Heart left ventricle (tissue), 16 donors: ENCODE measurements at places on chromosomes 2 and 18. TPM values are rescaled to one million over a fixed set of nuclear protein-coding genes. Genes with fewer than 3 reads are reported as not detected.

LDAH gene
- 6.7 TPM for polyA plus RNA-seq

GRCh38 chr2:132366421-132367180 lies 50.0 kb upstream of the GPR39 start:
- DNase-seq: no peak

DNA sequence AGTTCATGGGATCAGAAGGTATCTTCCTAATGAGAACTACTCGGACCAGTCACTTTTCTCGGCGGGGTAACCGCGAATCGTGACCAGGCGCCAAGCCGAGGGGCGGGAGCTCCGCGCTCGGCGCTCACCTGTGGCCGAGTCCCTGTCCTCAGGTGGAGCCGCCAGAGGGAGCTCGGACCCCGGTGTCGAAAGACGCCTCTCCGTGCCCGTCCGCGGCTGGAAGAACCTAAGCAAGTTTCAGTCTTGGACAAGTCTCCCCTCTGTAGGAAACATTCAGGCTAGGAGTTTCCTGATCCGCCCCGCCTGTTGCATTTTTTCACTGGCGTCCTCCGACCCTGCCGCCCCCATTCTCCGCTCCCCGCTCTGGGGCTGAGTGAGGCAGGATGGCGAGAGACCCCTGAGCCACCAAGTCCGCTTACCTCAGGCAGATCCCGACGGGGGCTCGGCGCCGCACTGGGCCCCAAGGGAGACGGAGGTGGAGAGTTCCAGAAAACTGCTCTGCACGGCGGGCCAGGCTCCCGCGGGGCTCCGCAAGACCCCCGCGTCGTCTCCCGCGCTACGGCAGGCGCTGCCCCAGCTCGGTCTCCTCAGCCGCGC lies 480 bp downstream of the DSEL start:
- peak; percentile 83 for DNase-seq

SP140L gene
- 8.8 TPM for polyA plus RNA-seq

IRS1 gene
- 6.5 TPM for polyA plus RNA-seq

GRCh38 chr18:5334456-5335075 lies 39.0 kb upstream of the ZBTB14 start:
- no peak for DNase-seq

- DNase-seq: no peak
Observed at GRCh38 chr2:211690736-211691135, 847.9 kb downstream of the ERBB4 start.

GRCh38 chr2:29363111-29363510 lies 247.9 kb downstream of the CLIP4 start:
- DNase-seq: no peak

DNA sequence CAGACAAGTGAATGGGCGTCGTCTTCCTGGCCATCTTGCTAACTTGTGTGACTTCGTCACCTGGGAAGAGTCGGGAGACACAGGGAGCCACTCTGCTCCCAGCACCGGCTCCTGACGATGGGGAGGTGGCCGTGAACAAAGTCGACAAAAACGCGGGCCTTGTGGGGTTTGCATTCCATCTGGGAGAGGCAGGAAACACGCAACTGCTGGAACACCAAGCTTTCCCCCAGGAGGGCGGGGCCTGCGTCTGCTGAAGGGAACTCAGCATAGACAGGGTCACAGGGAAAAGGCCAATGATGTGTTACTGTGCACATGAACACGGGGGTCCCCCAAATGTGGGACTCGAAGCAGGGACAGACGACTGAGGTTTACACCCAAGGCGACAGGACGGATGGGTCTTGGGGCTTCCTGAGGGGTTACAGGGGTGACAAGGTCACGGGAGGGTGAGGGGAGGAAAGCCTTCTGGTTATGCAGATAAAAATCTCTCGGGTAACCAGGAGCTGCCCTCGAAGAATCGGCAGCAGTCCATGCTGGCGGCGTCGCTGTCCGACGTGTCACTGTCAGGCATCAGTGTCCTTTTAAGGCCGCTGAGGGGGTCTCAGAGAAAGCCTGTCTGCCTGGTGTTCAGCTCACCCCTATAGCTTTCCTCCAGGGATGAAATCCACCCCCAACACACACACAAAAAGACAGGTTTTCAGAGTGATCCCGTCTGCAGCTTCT lies 28.2 kb upstream of the PRLH start:
- no peak for DNase-seq

DNA sequence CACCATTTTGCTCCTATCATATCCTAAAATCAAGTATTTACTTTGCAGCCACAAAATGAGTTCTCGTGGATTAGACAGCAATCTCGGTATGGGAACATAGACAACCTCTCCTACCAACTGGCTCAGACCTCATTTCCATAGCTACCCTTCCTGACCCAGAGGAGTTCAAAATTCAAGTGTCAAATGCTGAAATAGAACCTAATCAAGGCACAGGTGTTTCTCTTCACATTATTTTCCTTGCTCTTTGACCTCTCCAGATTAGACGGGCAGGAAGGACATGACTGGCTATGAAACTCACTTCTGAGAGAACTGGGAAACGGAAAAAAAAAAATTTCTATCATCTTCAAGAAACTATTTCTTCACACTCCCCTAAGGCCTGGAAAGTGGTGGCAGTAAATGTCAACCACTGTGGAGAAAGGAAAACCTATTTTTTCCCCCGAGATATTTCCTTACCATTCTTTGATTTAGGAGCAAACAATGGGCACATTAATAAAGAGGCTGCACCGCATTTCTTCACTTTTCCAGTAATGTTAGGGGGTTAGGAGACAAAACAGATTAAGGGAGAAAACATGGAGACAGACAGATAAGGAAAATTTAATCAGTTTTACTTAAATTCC lies 63.6 kb upstream of the DTNB start:
- DNase-seq: no peak

DNA sequence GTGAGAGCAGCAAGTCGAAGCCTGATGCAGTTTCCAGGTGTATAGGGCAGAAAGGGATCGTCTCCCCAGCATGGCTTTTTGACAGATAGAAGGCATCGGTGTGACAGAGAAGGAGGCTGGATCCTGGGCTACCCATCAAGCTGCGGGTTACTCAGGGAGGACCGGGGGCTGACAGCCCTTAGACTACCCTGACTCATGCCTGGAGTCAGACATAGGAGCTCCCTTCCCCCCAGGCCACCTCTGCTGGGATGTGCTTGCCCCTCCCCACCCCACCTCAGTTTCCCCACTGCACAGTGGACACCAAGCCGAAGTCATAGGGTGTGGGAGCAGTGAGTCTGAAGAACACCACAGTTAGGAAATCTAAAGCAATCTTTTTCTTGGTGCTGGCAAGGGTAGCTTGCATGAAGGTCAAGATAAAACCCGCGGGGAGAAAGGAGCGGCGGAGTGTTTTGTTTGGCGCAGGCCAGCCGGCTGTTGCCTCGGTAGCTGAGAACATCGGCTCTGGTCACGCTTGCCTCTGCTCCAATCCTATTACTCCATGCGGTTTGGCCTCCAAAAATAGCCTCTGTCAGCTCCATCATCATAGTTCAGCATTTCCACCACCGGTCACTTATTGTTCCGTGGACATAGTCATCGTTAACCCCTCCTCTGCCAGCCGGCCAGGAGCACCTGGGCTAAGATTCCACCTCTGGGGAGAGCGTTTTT lies 169.2 kb upstream of the GLI2 start:
- peak; percentile 83 for DNase-seq

- DNase-seq: no peak
Observed at GRCh38 chr2:120955427-120955826, 219.8 kb downstream of the GLI2 start.

DNA sequence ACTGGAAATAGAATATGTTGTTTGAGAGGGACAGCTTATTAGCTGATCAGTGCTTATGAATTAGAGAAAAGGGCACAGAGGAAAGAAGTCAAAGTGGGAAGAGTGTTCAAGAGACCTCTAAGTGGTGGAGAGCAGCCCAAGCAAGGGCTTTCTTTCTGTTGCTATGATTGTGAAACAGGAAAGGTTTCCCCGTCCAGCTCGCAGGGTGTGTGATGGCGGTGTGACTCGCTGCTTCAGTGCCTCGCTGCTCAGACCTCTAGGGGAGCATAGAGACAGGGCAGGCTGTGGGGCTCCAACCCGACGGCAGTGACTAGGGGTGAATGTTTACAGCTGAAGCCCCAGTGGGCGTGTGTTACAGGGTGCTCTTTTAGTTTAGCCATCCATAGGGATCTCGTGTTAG lies 166.5 kb upstream of the COPS8 start:
- DNase-seq: no peak

RFTN2 gene
- polyA plus RNA-seq: 2.3 TPM
